ENCODE measurements at places on chromosomes 13 and 19. TPM values are rescaled to one million over a fixed set of nuclear protein-coding genes. Genes with fewer than 3 reads are reported as not detected.
A peak's percentile ranks its signal among the peaks of the same experiment; 100 is the strongest.

GRCh38 chr13:105725887-105726286, 809.6 kb downstream of the EFNB2 start:
- no peak for DNase-seq

DNA sequence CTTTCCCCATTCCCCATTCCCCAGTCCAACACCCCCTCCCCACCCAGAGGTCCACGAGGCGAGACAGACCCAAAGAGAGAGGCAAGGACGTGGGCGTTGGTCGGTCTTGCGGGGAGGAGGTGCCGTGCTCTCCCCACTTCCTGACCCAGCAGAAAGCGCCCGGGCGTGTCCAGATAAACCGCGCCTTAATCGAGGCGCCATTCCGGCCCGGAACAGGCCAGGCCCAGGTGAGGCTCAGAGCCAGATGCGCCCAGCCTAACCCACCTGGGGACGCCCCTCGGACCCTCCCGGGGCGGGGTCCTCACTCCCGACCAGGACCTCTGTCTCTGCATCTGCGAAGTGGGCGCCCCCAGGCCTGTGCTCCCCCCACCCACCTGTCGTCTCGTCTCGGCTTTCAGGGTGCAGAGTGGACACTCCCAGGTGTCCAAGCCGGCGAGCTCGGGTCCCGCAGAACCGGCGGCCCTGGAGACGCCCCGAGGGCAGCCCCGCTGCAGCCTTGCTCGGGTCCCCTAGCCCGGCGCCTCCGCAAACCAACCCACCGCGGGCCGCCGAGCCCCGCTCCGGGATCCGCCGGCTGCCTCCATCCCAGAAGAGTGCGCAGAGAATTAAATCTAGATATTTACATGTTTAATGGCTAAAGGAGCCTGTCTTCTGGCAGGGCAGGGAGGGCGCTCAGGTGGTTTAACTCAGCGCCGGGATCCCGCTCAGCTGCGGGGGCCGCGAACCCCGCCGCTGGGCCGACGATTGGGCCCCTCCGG, 5.0 kb upstream of the ONECUT3 start:
- no peak for DNase-seq

DNA sequence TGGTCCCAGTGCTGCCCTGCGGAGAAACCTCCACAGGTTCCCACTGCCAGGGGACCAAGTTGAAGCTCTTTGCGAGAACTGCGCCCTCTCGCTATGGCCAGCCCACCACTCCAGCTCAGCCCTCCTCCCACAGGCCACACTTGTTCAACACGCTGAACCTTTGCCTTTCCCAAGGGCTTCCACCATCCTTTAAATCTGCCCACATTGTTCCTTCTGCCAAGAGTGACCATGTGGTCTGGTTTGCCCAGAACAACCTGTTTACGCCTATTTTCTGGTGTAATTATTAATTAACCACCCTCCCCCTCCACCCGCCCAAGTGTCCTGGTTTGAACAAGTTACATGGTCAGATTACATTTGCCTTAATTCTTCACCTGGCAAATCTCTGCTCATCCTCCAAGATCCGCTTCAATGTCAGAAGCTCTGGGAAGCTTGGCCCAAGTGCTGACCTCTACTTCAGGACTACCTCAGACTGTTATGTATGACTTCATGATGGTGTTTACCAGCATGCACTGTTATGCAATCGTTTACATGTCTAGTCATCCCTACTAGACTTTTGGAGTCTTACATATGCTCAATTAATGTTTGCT, 12.0 kb upstream of the USP12 start:
- no peak for DNase-seq

GRCh38 chr19:39127812-39128515, 2.4 kb downstream of the PAK4 start:
- no peak for DNase-seq

DNA sequence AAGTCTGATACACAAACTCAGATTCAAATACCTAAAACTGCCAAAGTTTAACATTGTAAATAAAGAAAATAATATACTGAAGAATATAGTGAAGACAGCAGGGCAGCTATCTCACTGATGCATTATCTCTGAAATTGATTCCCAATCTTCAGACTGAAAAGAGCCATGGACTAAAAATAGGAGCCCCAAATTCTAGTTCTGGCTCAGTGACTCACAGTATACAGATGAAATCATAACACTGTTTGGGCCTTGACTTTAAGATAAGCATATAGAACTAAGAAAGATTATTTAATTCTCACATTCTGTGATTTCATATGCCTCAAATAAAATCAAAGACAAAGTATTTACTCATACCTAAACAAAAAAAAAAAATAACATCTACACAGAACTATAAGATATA, 53.9 kb downstream of the RBM26 start:
- DNase-seq = no peak

- DNase-seq = no peak
These were observed 46.4 kb downstream of the SOX1 start for GRCh38 chr13:112113348-112113747.

- DNase-seq = no peak
These were observed 6.5 kb upstream of the ZNF528 start for GRCh38 chr19:52391135-52391534.

DNA sequence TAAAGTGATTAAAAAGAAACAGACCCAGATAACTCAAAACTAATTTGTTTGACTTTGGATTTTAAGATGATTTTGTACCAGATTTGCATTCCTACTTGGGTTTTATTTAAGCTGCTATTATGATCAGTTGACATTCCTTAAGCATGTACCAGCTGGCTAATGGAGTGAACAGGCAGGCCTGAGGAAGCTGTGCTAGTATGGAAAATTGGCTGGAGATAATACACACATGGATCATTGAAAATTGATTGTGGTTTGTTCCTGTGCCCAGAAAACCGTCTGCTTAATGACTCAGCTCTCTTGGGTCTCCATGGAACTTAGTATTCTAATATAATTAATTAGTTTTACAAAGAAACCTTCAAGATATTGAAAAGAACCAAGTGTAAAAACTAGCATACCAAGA, 22.6 kb downstream of the POLR1D start:
- DNase-seq = no peak

- DNase-seq = no peak
These were observed 263.4 kb downstream of the FGF9 start for GRCh38 chr13:21934284-21934683.

- no peak for DNase-seq
These were observed 42.3 kb downstream of the USPL1 start for GRCh38 chr13:30659980-30660379.

GRCh38 chr19:12052091-12052496, 667 bp downstream of the ZNF878 start:
- DNase-seq = peak; percentile 31

- peak; percentile 18 for DNase-seq
These were observed 31.7 kb downstream of the DNAJC15 start for GRCh38 chr13:43054803-43055802.

- DNase-seq = no peak
These were observed 2882.5 kb downstream of the PCDH9 start for GRCh38 chr13:64347664-64348063.

GRCh38 chr13:112127564-112128330, 60.8 kb downstream of the SOX1 start:
- DNase-seq = no peak

The TTYH1 gene
- 0.81 TPM for total RNA-seq

The SSC5D gene
- total RNA-seq = 0.27 TPM

The KLF1 gene
- total RNA-seq = 71.4 TPM

The LGALS4 gene
- 0.54 TPM for total RNA-seq

The RRAS gene
- 7.5 TPM for total RNA-seq

The ZNF534 gene
- total RNA-seq = under 0.01 TPM

The ZNF823 gene
- total RNA-seq = 4.8 TPM

The PDX1 gene
- total RNA-seq = not detected

Data from hematopoietic multipotent progenitor cell (in vitro differentiated cells).